ENCODE measurements at places on chromosomes 7 and 10.
A peak's percentile ranks its signal among the peaks of the same experiment; 100 is the strongest.

DNA sequence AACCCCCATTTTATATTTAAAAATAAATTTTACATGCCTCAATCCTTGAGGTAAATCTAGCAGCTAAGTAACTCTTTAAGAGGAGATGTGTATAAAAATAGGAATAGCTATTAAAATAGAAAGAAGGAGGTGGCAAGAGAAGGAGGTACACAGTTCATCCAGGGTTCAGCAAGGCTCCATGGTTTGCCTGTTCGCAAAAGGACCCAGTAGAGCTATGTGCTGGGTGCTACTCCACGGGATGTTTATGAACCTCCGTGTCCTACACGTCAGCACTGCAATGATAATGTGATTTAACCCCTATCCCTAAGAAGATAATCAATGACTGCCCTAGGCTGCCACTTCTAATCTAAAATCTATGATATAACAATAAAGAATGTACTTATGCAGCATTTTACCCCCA lies 926 bp upstream of the DENND11 start:
- no peak for DNase-seq

GRCh38 chr10:48885376-48885775 lies 54.3 kb downstream of the LRRC18 start:
- peak; percentile 43 for DNase-seq

GRCh38 chr7:132687981-132688383 lies 111.7 kb upstream of the PLXNA4 start:
- DNase-seq: no peak

DNA sequence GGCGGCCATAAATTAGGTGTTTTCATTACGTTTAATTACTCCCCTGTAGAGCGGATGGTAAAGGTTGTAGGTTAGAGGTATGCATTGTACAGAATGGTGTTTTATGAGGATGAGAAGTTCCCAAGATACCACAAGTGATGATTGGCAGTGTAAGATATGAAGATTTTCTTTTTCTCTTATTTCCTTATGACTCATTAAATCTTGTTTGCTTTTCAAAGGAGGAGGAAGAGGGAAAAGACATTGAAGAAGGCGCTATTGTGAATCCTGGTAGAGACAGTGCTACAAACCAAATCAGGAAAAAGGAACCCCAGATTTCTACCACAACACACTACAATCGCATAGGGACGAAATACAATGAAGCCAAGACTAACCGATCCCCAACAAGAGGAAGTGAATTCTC lies 133.9 kb downstream of the AASS start:
- DNase-seq: no peak

- DNase-seq: no peak
These were observed 571.3 kb downstream of the GLRX3 start for GRCh38 chr10:130707389-130707979.

DNA sequence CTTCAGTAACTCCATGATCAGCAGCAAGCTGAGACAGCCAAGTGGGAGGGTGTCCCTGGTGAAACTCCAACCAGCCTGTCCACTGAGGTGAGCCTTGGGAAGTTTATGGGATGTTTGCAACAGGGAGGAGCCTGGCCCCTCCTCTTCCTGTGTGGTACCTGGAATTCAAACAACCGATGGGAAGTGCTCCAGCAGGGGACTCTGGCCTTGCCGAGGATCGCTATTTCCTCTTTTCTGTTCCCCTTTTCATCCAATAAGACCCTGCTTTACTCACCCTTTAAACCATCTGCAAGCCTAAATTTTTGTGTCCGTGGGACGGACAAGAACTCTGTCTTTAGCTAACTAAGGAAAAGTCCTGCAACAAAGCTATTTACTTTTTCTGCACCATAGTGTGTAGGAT lies 491.1 kb upstream of the ZMIZ1 start:
- DNase-seq: no peak

DNA sequence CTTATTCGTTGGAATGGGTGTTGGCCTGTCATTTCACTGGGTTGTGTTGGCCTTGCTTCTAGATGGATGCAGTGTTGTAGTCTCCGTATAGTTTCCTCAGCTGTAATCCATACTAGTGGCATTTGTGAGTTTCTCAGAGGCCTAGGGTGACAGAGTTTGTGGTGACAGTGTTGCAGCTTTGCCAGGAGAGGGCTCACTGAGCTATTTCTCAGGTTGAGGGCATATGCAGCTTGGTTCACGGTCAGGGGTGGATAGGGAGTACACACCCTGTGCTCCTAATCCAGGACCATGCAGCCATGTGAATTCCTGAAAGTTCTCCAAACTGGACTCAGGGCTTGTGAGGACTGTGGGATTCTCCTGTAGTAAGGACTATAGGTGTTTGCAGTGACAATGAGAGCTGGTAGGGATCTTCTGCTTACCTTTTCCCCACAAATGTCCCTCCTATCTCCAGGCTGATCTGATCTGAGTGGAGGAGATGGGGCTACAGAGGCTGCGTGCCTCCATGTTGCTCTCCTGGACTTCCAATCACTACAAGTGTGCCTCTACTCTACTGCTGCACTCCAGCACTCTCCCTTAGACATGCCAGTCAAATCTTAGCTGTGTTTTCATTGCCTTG lies 229.0 kb downstream of the STK31 start:
- no peak for DNase-seq

DNA sequence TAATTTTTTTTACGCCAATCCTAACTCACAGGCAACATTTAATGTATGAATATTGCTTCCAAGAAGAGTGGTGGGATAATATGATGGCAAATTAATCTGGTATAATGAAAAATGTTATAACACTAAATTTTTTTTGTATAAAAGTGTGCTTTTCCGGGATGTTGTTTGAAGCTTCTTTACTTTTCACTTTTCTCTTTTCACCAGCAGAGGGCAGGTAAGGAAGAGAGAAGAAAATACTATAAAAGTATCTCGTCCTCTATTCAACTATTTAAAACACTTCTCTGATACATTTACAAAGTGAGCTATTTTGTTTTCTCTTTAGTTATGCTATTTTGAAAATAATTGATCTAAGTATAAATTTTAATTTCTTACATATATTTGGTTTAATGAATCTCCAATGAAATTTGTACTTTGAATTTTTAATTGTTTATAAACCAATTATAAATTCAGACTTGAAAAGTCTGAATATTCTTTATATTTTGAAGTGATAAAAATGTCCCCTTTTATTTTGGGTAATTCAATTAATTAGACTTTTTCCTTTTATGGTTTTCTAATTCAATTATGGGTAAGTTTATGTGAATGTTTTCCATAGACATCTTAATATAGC lies 20.7 kb upstream of the CFTR start:
- DNase-seq: peak; percentile 26

GRCh38 chr7:5203183-5203537 lies 13.1 kb downstream of the WIPI2 start:
- DNase-seq: no peak

GRCh38 chr10:92432596-92432995 lies 141.3 kb downstream of the IDE start:
- peak; percentile 48 for DNase-seq

- peak; percentile 3 for DNase-seq
These were observed 44.5 kb upstream of the PIK3CG start for GRCh38 chr7:106820321-106821217.

GRCh38 chr7:24475166-24475961 lies 97.9 kb upstream of the PALS2 start:
- DNase-seq: no peak

DNA sequence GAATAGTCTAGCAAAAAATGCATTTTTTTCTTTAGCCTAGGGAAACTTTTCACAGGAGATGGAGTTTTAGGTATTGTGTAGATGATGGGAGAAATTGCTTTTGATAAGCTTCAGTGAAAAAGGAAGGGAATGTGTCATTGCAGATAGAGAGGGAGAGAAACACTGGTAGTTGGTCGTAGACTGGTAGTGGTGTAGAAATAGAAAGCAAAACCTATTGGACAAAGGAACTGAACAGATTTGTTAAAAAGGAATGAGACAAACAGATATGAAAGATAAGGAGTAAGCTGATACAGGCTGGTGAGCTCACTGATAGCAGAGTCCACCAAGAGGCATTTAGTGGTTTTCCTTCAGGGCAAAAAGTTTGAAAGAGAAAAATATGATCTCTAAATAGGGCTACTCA lies 94.3 kb downstream of the ZEB1 start:
- DNase-seq: peak; percentile 47

DNA sequence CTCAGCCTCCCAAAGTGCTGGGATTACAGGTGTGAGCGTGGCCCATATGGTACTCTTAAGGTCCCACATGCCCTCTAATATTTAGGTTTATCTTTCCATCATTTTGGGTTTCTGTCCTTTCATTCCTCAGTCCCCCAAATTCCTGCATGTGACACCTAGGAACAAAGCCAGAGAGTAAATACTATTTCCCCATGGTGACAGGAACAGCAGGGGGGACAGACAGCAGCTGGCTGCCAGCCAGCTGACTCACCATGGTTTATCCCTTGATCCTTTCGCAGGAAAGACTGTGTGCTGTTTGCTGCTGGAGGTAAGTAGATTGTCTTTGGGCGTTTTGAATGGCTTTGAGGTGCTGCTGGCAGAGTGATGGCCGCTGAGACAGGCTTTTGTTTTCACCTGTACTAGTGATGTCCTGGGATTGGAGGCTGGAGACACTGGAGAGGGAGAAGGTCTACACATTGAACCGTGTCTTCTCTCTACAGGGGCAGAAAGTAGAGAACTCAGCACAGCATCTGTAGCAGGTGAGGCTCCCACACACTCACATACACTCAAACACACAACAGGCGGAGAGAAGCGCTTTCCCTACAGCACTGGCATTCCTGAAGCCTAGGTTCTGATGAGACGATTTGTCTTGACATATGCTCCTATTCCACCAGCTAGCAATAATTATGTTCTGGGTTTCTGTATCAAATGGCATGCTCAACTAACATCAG lies 83.7 kb upstream of the EFCAB10 start:
- DNase-seq: peak; percentile 40

GRCh38 chr7:18520450-18521235 lies 25.1 kb downstream of the HDAC9 start:
- DNase-seq: no peak

GRCh38 chr10:107619139-107619538 lies 454.6 kb upstream of the SORCS1 start:
- DNase-seq: no peak

DNA sequence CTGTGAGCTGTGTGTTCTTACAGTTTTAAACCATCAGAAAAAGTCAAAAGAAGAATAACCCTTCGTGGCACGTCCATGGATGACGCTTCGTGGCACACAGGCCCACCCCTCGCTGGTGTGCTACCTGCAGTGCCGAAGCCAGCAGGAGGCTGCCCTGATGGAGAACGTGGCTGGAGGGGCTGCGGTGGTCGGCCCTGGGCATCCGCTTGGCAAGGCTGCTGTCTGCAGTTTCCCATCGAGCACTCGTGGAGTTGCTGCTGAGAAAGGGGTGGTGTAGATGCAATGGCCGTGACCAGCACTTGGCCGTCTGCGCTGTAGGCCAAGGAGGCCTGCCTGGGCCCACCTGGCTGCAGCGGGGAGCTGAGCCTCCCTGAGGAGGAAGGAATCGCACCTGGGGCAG lies 3.2 kb upstream of the ADGRA1 start:
- no peak for DNase-seq

- DNase-seq: no peak
These were observed 38.9 kb upstream of the PLCE1 start for GRCh38 chr10:93954726-93955363.

- peak; percentile 6 for DNase-seq
These were observed 34.5 kb upstream of the RBM20 start for GRCh38 chr10:110609605-110610004.

GRCh38 chr7:105268511-105269392 lies 120.0 kb downstream of the SRPK2 start:
- peak; percentile 74 for DNase-seq

GRCh38 chr7:43169076-43169475 lies 56.6 kb downstream of the HECW1 start:
- DNase-seq: no peak

- no peak for DNase-seq
These were observed 23.1 kb downstream of the PDE1C start for GRCh38 chr7:32047075-32047474.

- DNase-seq: no peak
These were observed 245.5 kb downstream of the SKAP2 start for GRCh38 chr7:26618898-26619297.

DNA sequence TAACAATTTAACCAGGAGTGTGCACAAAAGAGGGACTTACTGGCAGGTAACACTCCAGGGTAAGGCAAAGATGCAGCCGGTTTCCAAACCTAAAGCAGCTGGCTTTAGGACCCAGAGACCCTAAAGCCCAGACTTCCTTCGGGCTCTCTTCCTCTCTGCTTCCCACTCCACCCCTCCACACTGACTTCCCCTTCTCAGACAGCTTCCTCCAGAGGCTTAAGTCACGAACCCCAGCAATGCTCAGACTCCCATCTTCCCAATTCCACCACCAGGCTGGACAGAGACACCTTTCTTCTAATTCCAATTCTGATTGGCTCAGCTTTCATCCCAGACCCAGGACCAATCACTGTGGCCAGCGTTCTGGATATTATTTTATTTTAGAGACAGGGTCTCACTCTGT lies 24.8 kb downstream of the STYXL1 start:
- no peak for DNase-seq

GRCh38 chr10:78659598-78659967 lies 409.2 kb upstream of the ZMIZ1 start:
- no peak for DNase-seq

GRCh38 chr7:42106562-42106961 lies 130.4 kb downstream of the GLI3 start:
- DNase-seq: no peak

DNA sequence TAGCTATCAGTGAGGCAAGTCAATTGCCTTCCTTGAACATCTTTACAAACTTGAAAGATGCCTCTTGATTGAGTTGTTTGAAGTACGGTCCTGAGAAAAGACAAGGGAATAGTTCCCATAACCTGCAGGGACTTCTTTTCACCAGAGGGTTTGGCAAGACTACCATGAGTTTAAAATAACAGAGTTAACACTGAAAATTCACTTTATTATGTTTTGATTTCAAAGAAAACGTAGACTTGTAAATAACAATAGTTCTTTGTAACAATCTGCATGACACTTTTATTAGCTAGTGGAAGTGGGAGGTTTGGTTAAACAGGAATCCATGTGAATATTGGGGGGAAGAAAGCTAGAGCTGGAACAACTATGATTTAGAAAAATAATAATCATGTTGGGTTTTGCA lies 49.5 kb downstream of the WNT2 start:
- DNase-seq: no peak

DNA sequence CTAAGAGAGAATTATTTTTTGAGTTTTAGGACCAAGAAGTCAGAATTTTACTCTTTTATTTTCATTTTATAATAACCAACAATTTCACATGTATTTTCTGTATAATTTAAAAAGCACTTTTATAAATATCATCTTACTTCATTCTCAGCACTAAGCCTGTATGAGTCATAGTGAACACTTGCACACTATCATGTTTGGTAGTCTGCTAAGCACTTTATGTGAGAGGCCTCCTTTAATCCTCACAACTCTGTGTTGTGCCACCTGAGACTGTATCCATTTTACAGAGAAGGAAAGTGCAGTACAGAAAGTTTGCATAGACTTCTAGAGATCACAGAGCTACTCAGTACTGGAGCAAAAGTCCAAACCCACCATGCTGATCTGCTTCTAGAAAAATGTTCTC lies 939.6 kb downstream of the NRG3 start:
- no peak for DNase-seq

- DNase-seq: no peak
These were observed 9.0 kb upstream of the VSIR start for GRCh38 chr10:71782221-71782916.

DNA sequence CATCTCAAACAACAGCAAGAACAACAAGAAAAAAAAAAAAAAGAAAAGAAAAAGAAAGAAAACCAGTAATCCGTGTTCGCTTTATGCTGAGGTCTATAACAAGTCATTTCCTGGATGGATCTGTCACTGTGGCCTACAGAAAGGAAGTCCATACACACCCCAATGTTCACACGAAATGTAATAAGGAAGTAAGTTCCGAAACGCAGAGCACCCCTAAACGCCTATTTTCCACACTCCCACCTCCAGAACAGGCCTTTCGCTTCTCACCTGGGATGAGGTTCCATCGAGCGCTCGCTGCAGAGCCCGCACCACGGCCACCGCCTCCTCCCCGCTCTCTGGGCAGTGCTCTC lies 735 bp downstream of the ZNF394 start:
- DNase-seq: no peak
